ENCODE measurements at places on chromosomes 5 and 9.
A peak's percentile ranks its signal among the peaks of the same experiment; 100 is the strongest.

DNA sequence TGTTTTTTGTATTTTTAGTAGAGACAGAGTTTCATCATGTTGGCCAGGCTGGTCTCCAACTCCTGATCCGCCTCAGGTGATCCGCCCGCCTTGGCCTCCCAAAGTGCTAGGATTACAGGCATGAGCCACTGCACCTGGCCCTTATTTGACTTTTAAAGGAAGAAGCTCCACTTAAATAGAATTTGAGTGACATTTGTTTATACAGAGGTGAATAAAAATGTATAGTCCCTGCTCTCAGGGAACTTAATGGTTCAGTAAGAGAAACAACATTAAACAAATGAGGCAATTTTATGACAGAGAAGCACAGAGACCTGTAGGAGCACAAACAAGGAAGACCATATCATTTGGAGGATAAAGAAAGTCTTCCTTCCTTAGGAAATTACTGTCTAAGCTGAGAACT lies 65.7 kb downstream of the C9orf152 start:
- no peaks in the 10 kb centered on the region for H3K27me3 ChIP-seq
- H3K27ac ChIP-seq = peak overlapping the region; percentile 95
- DNase-seq = no peak
- H3K4me1 ChIP-seq = peaks cover 67% of the 10 kb centered on the region

- H3K4me1 ChIP-seq = no peaks in the 10 kb centered on the region
- no peak for DNase-seq
- H3K36me3 ChIP-seq = no peaks in the 10 kb centered on the region
- H3K4me3 ChIP-seq = no peak overlapping the region
- no peaks in the 10 kb centered on the region for H3K27me3 ChIP-seq
- H3K27ac ChIP-seq = no peak overlapping the region
Observed at GRCh38 chr5:172380987-172381643, 73.2 kb downstream of the SH3PXD2B start.

DNA sequence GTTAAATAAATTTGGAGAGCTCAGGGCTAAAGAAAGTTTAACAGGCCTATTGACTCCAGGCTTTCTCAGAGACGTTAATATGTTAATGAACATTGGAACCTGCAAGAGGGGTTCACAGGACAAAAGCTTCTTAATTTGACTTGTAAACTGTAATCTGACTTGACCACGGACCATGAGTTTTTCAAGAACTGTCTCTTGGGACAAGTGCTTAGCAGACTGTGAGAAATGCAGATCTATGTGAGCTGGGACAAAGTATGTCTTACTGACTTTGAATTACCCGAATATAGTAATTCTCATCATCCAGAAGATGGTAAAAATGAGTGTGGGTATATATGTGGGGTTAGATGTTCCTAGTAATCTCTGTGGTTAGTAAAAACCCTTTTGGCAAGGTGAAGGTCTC lies 186.6 kb downstream of the ATP10B start:
- no peak for DNase-seq
- H3K4me3 ChIP-seq = no peak overlapping the region
- no peak overlapping the region for H3K27ac ChIP-seq
- no peaks in the 10 kb centered on the region for H3K27me3 ChIP-seq

- no peaks in the 10 kb centered on the region for H3K4me1 ChIP-seq
- H3K27ac ChIP-seq = no peak overlapping the region
- no peak for DNase-seq
- H3K4me3 ChIP-seq = no peak overlapping the region
Observed at GRCh38 chr9:86660146-86660943, 287.0 kb downstream of the GAS1 start.

- no peaks in the 10 kb centered on the region for H3K27me3 ChIP-seq
- H3K4me3 ChIP-seq = no peak overlapping the region
- H3K4me1 ChIP-seq = no peaks in the 10 kb centered on the region
- H3K27ac ChIP-seq = no peak overlapping the region
Observed at GRCh38 chr9:108383796-108384195, 472.0 kb downstream of the ACTL7B start.

Data from MM.1S (cell line).